NCI-H146 (cell line): ENCODE measurements at places on chromosomes 2 and 18.
A peak's percentile ranks its signal among the peaks of the same experiment; 100 is the strongest.

DNA sequence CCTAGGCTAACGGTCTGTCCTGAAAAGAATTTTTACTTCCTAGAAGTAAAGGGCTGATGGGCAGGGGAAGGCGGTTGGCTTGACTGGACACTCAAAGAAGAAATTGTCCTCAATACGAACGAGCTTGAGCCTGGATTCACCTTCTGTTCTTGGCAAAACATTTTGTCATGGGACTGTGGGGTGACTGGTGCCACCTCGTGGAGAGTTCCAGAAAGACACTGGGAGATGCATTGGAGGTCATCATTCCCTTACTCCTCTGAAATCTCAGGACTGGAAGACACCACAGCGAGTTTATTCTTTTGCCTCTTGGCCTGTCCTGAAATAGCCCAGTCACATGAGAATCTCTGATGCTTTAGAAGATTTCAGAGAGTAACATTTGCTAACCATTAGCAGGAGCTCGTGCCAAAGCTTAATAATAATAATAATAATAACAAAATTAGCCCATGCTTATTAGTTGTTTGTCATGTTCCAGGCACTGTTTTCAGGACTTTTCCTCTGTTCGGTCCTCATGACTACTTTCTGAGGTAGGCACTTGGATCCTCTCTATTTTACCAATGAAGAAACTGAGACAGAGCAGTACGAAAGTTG lies 44.5 kb downstream of the TMEM182 start:
- DNase-seq: peak; percentile 79

- DNase-seq: no peak
Measured at GRCh38 chr2:220420820-220421219, 793.4 kb downstream of the SLC4A3 start.

GRCh38 chr2:156466739-156467405 lies 30.7 kb downstream of the GPD2 start:
- DNase-seq: peak; percentile 13

DNA sequence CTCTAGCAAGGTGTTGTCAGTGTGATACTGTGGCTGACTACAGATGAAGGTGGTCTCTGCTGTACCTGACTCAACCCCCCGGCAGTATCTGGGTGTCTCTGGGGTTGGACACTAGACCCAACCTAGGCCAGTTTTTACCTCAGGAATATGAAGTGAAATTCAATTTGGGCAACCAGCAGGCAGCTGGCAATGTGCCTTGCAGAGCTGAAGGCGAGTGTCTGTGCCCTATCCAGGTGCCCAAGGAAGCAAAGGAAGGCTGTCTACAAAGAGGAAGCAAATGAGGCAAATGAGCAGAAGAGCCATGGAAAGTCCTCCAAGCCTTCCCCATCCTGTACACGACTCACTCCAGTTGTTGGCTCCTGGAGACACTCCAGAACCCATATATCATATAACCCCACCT lies 264.6 kb upstream of the AGAP1 start:
- no peak for DNase-seq

GRCh38 chr18:59813942-59814341 lies 85.9 kb upstream of the PMAIP1 start:
- no peak for DNase-seq

DNA sequence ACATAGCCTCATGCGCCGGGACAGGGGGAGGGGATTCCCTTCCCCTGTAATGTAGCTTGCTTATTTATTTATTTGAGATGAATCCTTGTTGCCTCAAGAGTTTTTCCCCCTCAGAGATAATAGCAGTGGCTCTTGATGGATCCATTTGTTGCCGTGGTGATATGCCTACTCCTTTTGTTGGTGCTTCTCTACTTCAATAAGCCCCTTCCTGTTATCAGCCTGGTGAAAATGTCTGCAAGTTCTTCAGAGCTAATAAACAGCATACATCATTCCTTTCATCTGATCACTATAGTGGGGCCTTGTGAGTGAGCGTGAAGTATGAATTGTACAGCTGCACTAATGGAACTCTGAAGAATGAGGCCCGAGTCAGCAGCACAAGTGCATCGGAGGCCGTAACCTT lies 19.4 kb downstream of the FZD5 start:
- DNase-seq: peak; percentile 42

GRCh38 chr2:204695506-204695905 lies 150.2 kb downstream of the PARD3B start:
- no peak for DNase-seq

DNA sequence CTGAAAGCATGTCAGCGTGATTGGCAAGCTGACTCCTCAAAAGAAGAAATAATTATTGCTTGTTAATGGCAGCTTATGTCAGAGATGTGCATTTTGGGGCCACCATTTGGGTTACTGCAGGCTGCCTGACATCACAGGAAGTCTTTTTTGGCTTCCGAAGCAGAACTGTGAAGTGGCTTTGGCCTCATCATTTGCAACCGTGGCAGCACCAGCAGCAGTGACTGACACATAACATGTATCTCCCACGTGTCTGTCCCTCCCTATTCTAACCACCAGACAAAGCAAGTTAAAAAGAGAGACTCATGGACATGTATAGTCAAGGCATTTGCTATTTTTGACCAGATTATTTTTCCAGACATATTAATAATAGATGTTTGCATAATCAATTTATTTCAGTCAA lies 488.7 kb upstream of the ACVR2A start:
- no peak for DNase-seq

- DNase-seq: peak; percentile 76
Measured at GRCh38 chr18:12803069-12803936, 80.7 kb downstream of the PTPN2 start.

GRCh38 chr2:1778566-1778965 lies 34.3 kb upstream of the PXDN start:
- DNase-seq: no peak

DNA sequence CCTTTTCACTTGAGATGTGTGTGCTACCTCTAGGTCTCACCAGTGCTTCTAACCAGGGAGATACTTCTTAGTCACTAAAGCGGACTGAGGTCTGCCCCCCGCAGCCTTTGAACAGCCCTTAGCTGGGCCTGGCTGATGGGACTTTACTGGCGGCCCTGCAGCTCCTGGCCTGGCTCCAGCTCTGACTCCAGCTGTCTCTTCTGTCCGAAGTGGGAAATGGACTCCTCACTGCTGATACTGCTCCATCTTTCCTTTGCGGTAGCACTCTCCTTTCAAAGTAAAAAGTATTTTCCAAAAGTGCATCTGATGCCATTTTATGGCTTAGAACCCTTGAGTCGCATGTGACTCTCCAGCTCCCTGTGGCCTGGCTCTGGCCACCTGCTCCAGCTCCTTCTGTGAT lies 64.5 kb downstream of the ATP9B start:
- DNase-seq: no peak

DNA sequence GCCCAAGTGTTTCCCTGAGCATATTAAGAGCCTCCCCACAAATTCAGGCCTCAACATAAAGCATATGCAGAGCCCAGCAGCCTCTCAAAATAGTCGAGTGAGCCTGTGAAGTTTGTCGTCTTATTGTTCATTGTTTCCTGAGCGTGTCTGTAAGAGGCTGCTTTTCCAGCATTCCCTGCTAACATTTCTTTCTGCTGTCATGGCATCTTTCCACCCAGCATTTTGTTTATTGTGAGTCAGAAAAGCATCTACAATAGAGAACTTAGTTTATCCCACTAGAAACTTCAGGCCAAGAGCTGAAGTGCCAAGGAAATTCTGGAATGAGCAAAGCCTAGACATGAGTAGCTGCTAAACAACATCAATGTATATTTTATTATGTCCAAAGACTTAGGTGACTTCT lies 46.3 kb upstream of the STAM2 start:
- DNase-seq: no peak

GRCh38 chr2:167862296-167862695 lies 385.1 kb downstream of the STK39 start:
- DNase-seq: no peak

DNA sequence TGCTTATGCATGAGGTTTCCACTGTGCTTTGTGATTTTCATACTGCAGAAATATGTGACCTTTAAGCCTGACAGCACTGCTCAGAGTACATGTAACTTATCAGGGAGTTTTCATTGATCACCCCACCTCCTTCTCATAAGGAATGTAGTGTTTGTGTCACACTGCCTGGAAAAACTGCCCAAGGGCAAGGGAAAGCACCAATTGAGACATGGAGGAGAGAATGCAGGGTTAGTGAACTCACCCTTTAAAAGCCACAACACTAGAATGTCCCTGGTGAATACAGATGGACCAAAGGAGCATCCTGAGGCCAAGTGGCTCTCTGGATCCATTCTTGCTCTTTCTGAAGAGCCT lies 147.2 kb upstream of the SPATS2L start:
- DNase-seq: no peak

DNA sequence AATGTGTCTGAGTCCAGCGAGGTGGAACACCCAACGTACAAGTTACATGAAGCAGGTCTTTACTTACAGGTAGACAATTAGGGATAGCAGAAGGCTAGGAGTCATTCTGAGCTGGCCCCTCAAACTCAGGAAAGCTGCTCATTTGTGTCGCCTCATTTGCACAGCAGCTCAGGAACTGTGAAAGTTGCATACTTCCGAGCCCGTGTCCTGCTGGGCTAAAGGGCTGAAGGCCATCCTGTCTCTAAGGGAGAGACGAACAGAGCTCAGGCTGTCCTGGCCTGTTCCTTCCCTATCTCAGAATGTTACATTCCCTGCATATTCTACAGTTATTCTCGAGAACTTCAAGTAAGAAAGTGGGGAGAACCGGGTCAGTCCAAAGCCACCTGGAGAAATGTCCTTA lies 99.0 kb downstream of the FAM124B start:
- DNase-seq: no peak

DNA sequence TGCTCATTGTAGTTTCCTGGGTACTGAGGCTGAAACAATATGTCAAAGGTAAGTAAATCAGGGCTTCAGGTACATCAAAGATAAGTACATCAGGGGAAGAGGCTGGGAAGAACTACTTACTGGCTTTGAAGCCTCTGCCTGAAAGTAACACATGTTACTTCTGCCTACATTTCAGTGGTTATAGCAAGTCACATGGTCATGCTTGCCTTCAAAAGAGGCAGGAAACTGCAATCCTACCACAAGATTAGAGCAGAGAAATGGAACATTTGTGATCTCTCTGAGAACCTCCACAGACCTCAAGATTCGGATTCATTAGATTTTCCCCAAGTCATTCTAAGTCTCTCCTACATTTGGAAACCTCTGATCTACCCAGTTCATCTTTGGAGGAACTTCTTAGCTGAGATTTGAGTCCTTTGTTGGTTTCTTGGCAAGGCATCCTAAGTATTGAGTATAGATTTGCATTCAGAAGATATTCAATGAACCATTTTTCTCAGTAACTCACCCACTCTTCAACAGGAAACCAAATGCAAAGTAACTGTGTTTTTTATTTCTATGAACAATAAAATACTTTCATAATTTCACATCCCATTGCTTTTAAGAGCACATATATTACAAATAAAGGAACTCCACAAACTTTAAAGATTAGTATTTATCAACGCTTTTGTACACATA lies 48.5 kb upstream of the CCDC195 start:
- DNase-seq: no peak

DNA sequence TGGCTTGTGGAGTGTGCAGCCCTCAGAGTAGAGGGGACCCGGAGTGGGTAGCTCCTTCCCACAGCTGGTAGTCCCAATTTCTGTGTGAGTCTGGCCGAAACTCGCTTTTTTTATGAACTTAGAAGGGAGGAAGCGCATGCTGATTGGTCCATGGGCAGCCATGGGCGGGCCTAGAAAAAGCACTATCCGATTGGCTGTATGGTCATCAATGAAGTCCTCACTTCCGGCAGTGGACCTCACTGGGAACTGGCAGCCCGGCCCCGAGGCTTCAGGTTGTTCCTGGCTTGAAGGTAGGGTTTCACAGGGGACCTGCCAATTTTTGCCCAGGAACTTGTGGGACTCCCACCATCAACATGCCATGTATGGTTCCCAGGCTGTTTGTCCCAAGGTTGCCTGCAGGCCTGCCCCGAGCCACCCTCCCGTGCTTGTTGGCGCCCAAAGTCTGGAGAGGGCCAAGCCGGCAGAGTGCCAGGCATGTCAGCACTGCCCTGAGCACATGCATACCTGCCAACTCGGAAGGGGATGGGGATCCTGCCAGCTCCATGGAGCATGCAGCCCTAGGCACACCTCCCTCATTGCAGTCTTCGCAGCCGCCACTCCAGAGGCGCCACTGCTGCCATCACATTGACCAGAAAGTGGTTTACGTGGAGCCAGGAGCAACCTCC lies 98.5 kb downstream of the ATP9B start:
- no peak for DNase-seq

DNA sequence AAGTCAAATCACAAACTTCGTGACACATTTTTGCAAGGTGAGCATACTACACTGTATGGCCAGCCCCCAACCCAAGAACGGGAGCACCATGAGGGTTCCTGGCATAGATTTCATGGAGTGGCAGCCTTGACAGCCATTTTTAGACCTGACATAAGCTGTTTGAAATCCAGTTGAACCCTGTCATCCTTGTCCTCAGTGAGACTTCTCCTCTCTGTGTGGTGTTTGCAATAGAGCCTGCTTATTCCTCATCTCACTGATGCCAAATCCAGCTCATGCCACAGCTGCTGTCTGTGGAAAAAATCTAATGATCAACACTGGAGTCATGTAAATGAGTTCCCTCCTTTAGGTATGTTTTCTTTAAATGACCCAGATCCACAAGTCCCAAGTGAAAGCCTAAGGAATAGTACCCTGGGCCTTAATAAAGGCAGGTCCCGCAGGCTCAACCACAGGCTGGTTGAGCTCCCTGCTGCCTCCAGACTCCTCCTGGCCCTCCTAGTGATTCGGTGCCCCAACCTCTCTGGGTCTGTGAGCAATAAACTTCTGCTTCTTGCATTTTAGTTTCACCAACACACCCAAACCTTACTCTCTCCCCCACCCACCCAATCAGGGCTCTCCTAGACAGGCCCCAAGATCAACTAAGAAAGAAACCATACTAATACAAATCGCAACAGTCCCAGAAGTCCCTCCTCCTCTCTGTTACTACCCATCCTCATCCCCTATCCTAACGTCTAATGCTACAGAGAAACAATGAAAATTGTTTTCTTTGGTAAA lies 8.4 kb upstream of the CREG2 start:
- DNase-seq: no peak

GRCh38 chr2:239533569-239534316 lies 132.9 kb upstream of the HDAC4 start:
- DNase-seq: no peak

DNA sequence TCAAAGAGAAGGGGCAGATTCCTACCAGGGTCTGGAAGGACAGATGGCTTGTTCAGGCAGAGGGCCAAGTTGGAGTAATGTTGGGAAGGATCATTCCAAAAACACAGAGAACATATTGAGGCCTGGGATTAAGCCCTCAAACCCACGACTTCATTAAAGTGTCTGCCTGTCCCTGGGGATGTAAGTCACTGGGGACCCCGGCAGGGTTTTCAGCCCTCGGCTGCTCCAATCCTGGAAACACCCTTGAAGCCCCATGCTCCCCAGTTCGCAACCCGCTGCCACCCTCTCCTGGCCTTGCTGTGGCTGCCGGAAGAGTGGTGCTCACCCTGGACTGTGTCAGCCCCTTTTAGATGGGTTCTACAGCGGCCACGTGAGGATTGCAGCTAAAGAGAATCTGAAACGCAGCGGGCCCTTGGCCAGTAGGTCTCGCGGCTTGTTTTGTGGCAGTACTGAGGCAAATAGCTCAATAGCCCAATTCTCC lies 79.9 kb downstream of the EPAS1 start:
- no peak for DNase-seq
